ENCODE measurements at places on chromosomes 16 and 17.

- no peak for DNase-seq
Observed at GRCh38 chr16:52832771-52833170, 219.9 kb downstream of the CHD9NB start.

DNA sequence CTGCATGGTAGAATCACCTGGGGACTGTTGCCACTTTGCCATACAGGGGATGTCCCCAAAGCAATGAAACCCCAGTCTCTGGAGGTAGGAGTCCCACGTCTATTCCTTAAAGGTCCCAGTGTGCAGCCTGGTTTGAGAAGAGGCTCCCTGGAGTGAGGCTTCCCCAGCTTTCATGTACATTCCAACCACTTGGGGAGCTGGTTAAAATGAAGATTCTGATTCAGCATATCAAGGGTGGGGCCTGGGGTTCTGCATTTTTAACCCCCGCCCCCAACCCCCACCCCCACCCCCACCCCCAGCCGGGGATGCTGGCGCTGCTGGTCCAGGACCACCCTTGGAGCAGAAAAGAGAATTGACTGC, 241.2 kb downstream of the FOXL1 start:
- DNase-seq: no peak

DNA sequence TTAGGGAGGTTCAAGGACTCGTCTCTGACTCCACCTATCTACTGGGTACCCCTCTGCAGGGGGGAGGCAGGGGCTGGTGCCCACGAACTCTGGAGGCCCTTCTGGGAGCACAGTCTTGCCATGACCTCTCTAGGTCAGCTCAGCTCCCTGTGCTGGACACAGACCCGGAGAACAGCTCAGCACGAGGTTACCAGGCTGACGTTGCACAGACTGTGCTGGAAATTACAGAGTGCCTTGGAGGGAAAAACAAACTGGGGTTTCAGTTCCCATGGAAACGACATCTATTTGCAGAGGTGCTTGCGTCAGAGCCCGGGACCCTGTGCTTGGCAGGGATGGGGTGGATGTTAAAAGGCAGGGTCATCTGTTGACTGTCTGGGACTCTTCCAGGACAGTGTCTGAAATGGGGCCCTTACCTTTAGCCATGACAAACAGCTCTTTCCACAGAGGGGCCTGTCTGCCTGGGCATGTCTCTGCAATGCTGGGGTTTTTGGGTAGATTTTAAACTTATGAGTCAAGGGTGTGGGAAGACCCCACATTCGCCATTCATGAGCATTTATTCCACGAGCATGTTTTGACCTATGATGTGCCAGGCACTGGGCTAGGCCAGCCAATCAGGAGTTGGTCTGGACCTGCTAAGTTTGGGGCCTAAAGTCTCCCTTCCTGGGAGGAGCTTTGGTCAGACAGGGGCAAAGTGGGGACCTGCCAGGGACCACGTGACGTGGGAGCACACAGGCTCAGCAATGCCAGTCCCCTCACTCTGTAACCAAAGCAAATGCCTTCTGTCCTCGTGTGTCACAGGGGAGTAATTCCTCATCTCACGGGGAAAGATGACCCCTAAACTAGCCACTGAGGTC, 22.5 kb downstream of the CCR7 start:
- peak; percentile 96 for DNase-seq

- peak; percentile 36 for DNase-seq
Observed at GRCh38 chr17:31527606-31528005, 136.1 kb downstream of the RAB11FIP4 start.

GRCh38 chr16:10770907-10771306, 27.3 kb downstream of the NUBP1 start:
- no peak for DNase-seq

- peak; percentile 90 for DNase-seq
Observed at GRCh38 chr17:77391668-77392375, 251.1 kb downstream of the SEC14L1 start.

DNA sequence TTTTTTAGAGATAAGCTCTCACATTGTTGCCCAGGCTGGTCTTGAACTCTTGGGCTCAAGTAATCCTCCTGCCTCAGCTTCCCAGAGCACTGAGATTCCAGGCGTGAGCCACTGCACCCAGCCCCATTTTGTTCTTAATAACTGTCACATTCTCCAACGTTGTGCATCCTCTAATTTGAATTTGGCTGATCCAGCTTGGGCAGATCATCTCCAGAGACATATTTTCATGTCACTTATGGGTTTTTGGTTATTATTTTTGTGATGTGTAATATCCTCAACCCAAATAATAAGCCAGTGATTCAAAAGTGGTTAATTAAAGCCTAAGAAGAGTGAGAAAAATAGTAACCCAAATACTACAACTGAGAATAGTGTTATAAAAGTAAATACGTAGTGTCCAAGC, 16.2 kb upstream of the COL1A1 start:
- DNase-seq: no peak

DNA sequence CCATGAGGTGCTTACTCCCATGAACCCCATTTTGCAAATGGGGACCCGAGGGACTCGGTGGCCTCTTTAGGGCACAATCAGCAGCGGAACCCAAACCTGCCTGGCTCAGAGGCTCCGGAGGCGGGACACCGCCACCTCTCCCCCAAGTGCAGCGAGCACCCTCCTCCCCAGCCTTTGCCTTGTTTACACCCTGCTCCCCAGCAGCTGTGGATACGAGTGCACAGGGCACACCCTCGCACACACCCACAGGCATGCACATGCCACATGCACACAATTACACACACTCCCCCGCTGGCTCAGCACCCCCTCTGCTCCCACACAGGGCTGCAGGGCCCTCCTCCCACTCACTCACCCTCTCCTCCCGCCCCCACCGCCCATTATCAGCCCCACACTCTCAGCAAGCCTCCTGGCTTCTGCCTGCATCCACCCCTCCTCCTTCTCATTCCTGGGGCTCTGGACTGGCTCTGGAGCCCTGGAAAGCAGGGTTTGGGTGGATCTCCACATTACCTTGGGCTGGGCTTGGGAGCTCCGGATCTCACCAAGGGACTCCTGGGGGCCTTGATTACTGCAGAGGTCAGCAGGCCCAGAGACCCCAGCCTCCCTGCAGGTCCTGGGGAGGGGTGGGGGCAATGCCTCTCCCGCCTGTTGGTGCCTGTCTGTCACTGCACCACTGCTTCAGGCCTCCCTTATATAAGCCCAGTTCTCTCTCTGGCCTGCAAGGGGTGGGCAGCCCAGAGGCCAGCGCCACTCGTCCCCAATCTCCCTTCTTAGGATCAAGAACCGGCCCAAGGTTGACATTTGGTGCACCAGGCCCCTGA, 6.4 kb downstream of the PDK2 start:
- DNase-seq: no peak

GRCh38 chr16:4613636-4614570, 785 bp downstream of the UBALD1 start:
- no peak for DNase-seq

- peak; percentile 93 for DNase-seq
Observed at GRCh38 chr16:84970447-84971127, 40.7 kb downstream of the ZDHHC7 start.
